ENCODE measurements at places on chromosomes 5 and 9.

GRCh38 chr5:40578501-40579451, 100.9 kb upstream of the PTGER4 start:
- no peak for DNase-seq

DNA sequence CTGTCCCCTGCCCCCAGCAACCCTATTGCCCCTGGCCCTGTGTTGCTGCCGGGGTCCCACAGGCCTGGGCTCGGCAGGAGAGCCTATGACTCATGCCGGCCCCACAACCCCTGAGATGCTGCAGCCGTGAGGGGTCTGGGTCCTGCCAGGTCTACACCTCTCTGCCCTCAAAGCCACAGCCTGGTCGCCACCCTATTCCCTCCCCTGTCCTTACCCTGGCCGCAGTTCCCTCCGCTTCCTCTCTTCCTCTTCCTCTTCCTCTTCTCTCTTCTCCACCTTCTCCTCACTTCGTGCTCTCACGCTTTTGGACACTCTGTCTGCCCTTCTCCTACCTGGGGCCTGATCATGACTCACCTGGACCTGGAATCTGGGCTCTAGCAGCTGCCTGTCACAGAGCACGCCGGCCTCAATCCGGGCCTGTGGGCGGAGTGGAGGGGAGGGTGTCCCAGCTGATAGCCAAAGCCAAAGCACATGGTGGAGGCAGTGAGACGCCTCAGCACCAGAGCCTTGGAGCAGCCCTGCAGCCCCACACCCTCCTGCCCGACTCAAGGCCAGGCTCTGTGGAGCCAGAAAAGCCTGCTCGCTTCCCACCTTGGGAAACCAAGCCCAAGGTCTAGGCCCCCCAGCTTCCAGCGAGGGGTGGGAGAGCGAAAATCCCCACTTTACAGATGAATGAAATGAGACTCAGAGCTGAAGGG, 26.8 kb upstream of the CSF1R start:
- peak; percentile 43 for DNase-seq

DNA sequence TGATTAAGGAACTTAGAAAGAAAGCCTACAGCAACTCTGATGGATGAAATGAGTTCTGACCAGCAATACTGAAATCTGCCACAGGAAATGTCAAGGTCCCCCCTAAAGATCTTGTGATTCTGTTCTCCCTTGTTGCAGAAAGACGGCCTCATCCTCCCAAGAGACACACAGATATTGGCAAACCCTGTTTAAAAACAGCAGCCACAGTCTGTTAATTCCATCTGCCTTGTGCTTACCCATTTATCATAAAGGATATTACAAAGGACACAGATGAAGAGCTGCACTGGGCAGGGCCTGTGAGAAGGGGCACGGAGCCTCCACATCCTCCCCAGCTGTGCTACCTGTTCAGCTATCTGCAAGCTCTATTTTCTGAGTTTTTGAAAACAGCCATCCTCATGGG, 15.2 kb downstream of the RAPGEF1 start:
- DNase-seq: no peak

DNA sequence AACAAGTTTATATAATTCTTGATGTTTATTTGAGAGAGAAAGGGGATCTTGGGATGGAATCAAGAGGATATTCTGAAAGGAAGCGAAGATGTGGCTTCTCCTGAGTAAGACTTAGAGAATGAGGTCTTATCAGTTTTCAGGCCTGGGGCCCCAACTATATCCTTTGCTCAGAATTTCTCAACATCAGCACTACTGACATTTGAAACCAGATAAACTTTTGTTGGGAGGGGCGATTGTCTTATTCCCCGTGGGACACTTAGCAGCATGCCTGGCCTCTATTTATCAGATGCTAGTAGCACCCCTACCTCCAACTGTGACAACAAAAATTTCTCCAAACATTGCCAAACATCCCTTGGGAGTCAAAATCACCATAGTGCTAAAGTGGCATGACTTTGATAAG, 567.7 kb downstream of the MAT2B start:
- no peak for DNase-seq

DNA sequence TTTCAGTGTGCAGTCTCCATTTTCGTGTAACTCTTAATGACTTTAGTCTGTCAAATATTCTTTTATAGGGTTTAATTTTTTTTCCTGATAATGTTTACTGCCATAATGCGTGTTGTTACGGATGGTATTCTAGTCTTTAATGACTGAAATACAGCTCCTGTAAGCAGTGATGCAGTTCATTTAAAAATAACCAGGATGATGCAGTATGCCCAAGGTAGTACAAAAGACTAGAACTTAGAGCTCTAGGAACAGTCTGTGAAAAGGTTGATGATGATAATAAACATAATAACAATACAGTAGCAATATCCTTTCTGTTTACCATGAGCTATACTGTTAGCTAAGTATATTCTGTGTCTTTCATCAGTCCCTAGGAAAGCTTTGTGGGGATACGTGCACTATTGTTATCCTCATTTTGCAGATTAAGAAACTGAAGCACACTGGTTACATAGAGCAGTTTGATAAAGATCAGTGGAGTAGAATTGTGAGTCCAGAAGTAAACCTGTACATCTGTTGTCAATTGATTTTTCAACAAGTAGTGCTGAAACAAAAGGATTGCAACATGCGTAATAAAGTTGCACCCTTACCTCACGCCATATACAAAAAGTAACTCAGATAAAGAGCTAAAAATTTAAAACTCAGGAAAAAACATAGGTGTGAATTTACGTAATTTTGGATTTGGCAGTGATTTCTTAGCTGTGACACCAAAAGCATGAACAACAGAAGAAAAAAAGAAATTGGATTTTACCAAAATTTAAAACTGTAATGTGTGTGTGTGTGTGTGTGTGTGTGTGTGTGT, 64.5 kb downstream of the MTREX start:
- no peak for DNase-seq

- no peak for DNase-seq
These were observed 13.7 kb downstream of the STK32A start for GRCh38 chr5:147248561-147248960.

DNA sequence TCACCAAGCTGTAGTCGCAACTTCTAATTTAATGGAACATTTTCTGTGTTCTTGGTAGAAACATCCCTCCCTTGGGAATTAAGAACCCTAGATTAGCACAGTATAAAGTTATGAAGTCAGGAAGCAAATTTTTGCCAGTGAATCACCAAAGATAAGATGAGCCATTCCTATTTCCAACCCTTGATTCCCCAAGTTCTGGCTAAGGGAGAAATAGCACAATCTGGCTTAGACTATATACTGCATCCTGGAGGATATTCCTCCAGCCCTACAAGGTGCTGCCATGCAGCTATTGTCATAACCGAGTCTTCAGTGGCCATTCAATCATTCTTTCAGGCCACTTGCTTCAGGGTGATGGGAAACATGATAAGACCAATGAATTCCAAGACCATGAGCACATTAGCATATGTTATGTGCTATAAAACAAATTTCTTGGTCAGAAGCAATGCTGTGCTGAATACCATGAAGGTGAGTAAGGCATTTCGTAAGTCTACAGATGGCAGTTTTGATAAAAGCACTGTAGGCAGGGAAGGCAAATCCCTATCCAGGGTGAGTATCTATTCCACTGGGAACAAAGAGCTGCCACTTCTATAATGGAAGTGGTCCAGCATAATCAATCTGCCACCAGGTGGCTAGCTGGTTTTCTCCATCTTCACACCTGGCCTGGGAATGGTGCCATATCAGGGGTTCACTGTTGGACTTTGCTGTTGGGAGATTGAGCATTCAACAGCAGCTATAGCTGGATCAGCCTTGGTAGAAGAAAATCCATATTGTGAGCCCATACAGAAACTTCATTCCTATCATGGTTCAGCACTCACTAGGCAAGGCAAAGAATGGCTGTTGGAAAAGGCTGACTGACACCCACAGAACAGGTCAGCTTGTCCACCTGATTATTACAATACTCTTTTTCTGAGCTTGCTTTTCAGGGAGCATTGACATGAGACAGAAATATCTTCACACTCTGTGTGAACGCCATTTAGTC, 19.6 kb upstream of the ARL15 start:
- DNase-seq: peak; percentile 96

GRCh38 chr9:79570448-79571308, 1.1 kb upstream of the TLE4 start:
- DNase-seq: peak; percentile 64

GRCh38 chr9:126328407-126328806, 1.8 kb downstream of the MVB12B start:
- no peak for DNase-seq

GRCh38 chr5:118561971-118562370, 426.4 kb downstream of the DTWD2 start:
- DNase-seq: no peak

GRCh38 chr5:132232465-132232864, 4.8 kb upstream of the P4HA2 start:
- no peak for DNase-seq

- no peak for DNase-seq
These were observed 72.6 kb downstream of the GPBP1 start for GRCh38 chr5:57246426-57246825.

GRCh38 chr5:79578876-79579275, 33.4 kb upstream of the TENT2 start:
- DNase-seq: no peak

DNA sequence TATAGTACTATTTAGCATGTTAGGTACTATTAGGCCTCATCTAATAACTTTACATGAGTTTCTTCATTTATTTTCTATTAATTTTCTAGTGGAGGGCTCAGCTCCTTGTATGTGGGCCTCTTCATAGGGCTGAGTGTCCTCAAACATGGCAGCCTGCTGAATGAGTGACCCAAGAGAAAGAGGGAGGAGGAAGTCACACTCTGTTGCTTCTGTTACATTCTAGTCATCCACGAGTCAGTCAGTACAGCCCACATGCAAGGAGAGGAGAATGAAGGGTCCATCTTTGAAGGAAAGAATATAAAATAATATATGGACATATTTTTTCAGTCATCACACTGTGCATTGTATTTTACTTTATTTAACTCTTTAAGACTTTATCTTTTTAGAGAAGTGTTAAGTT, 66.6 kb upstream of the NR3C1 start:
- DNase-seq: no peak

GRCh38 chr5:24616566-24616965, 28.2 kb downstream of the CDH10 start:
- DNase-seq: no peak

GRCh38 chr9:91818647-91819403, 131.2 kb downstream of the ROR2 start:
- DNase-seq: no peak

- DNase-seq: no peak
These were observed 1.0 kb upstream of the BARX1 start for GRCh38 chr9:93955981-93956784.

DNA sequence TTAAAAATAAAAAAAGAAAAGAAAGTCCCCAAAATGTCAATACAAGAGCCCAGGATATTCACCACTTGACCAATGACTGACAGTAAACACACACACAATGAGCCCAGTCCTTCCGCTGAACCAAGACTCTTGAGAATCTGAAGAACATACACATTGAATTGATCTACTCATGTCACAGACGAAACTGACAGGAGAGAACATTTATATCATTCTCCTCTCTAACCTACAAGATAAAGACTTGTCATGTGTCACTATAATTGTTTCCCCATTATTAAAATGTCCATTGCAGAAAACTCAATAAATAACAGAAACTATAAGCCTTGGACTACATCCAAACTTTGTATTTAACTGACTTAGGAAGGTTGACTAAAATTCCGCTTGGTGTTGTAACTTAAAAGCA, 296.7 kb downstream of the EPB41L4A start:
- DNase-seq: no peak

GRCh38 chr5:150335778-150336177, 21.7 kb upstream of the TCOF1 start:
- no peak for DNase-seq

- DNase-seq: no peak
These were observed 27.1 kb upstream of the SEMA4D start for GRCh38 chr9:89524963-89525362.

- peak; percentile 69 for DNase-seq
These were observed at the start of gene GPSM1 for GRCh38 chr9:136327304-136327974. Gene GPSM1 (plus strand): TSS chr9:136327539. CDS start chr9:136327696, 157 bp downstream.

DNA sequence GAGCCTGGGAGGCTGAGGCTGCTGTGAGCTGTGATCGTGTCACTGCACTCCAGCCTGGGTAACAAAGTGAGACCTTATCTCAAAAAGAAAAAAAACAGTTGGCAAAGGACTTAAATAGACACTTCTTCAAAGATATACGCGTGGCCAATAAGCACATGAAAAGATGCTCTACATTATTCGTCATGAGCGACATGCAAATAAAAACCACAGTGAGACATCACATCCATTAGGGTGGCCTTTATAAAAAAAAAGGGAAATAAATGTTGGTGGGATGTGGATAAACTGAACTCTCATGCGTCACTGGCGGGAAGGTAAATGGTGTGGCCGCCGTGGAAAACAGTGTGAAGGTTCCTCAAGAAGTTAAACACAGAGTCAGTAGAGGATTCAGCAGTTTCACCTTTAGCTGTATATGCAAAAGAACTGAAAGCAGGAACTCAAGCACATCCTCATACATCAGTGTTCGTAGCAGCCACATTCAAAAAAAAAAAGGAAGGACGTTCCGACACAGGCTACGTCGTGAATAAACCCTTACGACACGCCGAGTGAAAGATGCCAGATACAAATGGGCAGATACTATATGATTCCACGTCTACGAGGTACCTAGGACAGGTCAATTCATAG, 24.5 kb upstream of the NRARP start:
- no peak for DNase-seq

- DNase-seq: peak; percentile 72
These were observed 440.1 kb upstream of the ADAMTS16 start for GRCh38 chr5:4700069-4700468.

DNA sequence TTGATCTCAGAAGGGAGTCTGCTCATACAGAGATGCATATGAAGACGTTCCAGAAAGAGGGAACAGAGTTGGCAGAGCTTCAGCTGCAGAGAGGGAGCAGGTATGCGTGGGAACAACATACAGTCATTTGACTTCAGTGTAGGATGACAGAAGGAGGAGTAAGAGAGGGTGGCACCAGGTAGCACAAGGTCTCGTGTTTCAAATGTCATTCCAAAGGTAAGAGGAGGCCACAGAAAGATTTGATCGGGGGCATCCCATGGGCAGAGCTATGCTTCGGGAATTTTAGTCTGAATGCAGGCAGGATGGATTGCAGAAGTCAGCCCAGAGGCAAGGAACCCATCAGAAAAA, 367.1 kb downstream of the CDK5RAP2 start:
- DNase-seq: no peak

DNA sequence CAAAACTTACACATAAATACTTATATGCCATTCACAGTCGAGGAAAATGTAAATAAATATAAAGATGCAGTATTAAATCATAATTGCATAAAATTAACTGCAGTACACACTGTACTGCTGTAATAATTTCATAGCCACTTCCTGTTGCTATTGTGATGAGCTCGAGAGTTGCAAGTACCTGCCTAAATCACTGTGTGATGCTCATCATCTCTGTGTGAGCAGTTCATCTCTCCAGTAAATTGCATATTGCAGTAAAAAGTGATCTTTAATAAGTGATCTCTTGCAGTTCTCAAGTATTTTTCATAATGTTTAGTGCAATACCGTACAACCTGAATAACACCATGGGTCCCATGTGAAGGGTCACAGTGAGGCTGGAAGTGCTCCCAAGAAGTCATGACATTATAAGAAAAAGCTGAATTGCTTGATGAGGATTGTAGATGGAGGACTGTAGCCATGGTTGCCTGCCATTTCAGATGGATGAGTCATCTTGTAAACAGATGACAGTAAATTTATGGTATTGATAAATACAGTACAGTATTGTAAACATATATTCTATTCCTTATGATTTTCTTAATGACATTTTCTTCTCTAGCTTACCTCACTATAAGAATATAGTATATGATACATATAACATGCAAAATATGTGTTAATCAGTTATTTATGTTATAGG, 34.9 kb downstream of the SYK start:
- no peak for DNase-seq

Measured in fibroblast of skin of back (primary cell).